H1 (cell line): ENCODE measurements at places on chromosomes 5 and 9.

DNA sequence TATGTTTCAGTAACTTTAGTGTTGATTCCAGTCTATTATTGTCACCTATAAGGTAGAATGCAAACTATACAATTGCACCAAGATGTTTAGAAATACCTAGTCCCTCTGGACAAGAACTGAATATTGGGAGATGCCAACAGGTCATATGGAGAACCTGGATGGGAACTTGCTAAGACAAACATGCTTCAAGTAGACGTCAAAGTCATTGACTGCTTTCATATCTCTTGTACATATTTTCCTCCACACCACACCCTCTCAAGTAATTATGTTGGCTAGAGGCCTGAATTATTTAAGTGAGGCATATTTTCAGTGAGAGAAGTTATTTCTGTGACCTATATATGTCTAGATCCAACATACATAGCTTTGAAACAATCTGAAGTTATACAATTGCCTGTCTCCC is 453.3 kb downstream of the ELAVL2 start:
- no peak for DNase-seq

- DNase-seq = no peak
These were observed 448.6 kb upstream of the MPDZ start for GRCh38 chr9:13728131-13728530.

- no peak for DNase-seq
These were observed 261.1 kb upstream of the IRX4 start for GRCh38 chr5:2143646-2144353.

- no peak for DNase-seq
These were observed 353.0 kb downstream of the FBXL17 start for GRCh38 chr5:108028883-108029282.

DNA sequence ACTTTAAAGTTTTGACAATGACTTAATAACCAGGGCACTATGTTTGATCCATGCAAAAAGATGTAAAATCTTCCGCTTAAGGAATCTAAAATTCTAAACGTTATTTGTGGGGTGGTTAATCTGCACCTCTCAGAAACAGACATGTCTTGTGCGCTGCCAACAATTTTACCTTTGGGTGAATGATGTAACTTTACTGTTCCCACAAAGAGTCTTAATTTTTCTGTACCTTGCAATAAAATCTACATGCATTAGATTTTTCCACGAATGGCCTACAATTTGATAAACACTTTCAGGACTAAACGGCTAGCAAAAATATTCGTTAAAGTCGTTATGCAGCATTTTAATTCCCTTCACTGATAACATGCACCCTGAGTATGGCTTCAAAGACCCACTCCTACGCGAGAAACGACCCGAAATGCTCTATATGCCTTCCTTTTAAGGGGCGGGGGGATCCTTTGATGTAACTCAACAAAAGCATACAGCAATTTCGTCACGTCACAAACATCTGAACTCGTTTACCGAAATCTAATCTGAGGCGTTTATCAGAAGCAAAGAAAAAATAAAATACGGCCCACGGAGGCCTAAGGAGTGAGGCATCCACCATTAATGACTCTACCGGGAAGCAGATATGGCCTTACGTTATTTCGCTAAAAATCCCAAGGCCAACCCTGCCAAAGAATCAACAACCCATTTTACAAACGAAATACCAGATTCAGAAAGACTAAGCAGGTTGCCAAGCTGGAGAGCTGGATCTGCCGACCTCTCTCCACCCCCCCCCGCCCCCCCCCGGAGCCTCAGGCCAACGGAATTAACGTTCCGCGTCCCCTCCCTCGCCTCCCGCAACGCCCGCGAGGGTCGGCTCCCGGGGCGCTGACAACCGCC is 621 bp downstream of the AK6 start:
- DNase-seq = no peak

- no peak for DNase-seq
These were observed 27.2 kb downstream of the NDUFAF2 start for GRCh38 chr5:60972231-60972630.

DNA sequence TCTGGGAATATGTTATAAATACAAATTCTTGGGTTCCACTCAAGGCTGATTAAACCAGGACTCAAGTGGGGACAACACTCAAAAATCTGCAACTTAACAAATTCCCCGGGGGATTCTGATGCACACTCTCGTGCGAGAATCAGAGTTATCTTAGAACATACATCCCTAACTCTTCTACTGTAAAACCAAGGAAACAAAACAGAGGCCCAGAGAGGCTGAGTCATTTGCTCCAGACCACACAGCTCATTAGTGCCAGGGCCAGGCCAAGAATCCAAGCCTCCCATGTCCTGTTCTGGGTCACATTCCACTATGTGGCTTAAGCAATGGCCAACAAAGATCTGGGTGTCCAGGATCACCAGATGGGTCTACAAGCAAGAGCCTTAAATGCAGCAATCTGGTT is 166.0 kb downstream of the ADAMTS12 start:
- no peak for DNase-seq

DNA sequence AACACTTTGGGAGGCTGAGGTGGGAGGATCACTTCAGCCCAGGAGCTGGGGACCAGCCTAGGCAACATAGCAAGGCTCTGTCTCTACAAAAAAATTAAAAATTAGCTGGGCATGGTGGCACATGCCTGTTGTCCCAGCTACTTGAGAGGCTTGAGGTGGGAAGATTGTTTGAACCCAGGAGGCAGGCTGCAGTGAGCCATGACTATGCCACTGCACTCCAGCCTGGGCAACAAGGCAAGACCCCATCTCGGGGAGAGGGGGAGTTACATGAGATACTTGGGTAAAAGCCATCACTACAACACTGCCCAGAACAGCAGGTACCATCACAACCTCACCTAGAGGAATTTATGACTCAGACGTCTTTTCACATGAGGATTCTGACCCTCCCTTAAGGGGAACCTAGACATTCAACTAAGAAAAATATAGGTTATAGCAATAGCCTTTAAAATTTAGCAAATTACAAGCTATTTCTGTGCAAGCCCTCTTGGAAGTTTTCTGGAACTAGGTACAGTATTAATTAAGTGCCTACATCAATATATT is 143.5 kb downstream of the NFIB start:
- DNase-seq = no peak

DNA sequence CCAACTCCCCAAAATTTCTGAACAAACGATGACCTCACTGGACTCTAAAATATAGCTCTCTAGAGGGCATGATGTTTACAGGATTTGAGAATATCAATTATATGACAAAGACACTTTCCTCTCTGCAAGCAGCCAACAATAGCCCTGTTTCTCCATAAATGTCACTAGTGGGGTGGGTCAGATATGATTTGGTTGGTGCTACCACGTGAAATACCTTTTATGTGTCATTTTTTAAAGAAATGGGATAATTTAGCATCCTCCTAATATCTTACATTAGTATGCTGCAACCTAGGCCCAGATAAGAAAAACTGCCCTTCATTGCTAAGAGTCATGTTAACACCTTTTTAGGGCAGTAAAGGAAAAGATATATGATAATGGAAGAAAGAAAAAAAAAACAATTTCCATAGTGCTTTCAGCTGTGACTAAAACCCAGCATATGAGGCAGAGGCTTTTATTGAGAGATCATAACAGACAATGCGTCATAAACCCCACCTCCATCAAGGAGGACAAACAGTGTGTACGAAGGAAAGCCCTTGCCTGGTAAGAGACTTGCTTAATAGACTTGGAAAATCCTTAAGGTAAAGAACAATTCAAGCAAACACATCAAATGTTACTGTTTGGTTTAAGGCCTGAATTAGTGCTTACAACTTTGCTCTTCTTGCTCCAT is 372.4 kb upstream of the PAPPA start:
- DNase-seq = no peak

GRCh38 chr9:131873891-131874440 is 134.1 kb upstream of the RAPGEF1 start:
- no peak for DNase-seq

GRCh38 chr5:32378966-32379365 is 65.6 kb downstream of the ZFR start:
- no peak for DNase-seq

GRCh38 chr5:64827703-64828102 is 59.0 kb downstream of the CWC27 start:
- DNase-seq = no peak

GRCh38 chr5:74341221-74341620 is 299.3 kb downstream of the ENC1 start:
- no peak for DNase-seq

- DNase-seq = no peak
These were observed 62.8 kb downstream of the MAP1B start for GRCh38 chr5:72170101-72170500.

GRCh38 chr9:16223074-16223871 is 647.2 kb downstream of the BNC2 start:
- no peak for DNase-seq

DNA sequence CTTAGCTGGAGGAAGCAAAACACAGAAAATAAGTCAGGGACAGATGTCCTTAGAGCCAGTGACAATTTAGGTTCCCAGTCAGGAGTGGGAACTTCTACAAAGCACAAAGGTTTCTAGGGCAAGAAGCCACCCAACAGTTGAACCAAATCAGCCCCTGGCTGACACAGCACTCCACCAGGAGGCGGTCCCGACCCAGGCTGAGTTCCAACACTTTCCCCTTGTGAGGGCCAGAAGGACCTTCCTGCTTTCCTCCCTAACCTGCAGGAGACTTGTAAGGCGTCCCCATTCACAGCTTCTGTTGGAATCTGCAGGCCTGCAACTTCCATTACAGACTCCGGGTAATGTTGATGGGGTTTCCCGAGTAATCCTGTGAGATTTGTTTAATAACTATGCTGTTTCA is 416.4 kb upstream of the IRX1 start:
- DNase-seq = no peak

- no peak for DNase-seq
These were observed 74.5 kb upstream of the WWC1 start for GRCh38 chr5:168216989-168217388.

GRCh38 chr9:8362250-8362649 is 562.7 kb upstream of the DMAC1 start:
- no peak for DNase-seq

GRCh38 chr5:31661257-31661656 is 22.3 kb downstream of the PDZD2 start:
- DNase-seq = no peak

GRCh38 chr9:120538339-120538738 is 41.6 kb downstream of the CDK5RAP2 start:
- DNase-seq = no peak

- no peak for DNase-seq
These were observed 108.5 kb downstream of the NFIB start for GRCh38 chr9:14205463-14205862.

DNA sequence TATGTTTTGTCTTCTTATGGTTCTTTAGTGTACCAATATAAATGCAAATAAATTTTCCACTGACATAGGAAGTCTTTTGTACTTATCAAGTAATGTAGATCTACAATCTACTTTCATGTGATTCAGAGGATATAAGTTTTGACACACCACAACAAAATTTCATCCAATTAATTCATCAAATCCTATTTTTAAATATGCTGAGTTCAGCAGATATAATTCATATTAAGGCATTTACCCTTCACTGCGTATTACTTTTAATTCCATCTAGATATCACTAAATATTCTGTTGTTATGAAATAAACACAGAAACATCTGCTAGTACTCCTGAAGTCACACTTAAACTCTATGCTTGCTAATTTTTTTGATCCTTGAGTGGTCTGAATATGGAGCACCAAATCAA is 19.8 kb upstream of the ZNF354A start:
- DNase-seq = no peak

DNA sequence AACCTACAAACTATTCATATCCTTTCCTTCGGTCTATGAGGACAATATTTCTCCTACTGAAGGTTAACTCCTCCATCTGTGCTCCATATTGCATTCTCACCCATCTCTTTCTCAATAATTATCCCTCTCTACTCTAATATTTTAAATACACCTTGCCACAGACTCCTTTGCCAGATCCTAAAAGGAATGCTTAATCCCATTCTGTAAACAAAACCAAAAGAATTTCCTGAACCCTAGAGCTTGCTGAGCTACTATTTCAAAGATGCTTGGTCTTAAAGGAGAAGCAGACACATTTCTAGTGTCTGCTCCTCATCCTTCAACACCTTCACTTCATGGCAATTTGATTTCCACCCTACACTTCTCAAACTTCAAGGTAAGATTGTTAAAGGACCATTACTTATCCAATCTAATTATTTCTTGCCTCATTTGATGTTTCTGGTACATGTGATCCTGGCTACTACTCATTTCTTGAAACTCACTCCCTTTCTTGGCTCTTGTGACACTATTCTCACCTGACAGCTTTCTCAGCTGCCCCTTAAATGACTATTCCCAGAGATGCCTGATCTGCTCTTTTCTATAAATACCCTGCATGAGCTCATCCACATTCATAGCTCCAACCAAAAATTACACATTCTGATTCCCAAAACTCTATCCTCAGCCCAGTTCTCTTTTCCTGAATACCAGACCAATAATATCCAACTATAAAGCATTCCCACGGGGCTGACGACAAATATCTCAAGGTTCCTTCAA is 20.2 kb downstream of the HOMER1 start:
- no peak for DNase-seq
